Coronary artery (tissue), 2 donors: ENCODE measurements at places on chromosomes 1 and 21.

- DNase-seq, result no peak
Measured at GRCh38 chr1:216153130-216153529, 270.1 kb downstream of the USH2A start.

DNA sequence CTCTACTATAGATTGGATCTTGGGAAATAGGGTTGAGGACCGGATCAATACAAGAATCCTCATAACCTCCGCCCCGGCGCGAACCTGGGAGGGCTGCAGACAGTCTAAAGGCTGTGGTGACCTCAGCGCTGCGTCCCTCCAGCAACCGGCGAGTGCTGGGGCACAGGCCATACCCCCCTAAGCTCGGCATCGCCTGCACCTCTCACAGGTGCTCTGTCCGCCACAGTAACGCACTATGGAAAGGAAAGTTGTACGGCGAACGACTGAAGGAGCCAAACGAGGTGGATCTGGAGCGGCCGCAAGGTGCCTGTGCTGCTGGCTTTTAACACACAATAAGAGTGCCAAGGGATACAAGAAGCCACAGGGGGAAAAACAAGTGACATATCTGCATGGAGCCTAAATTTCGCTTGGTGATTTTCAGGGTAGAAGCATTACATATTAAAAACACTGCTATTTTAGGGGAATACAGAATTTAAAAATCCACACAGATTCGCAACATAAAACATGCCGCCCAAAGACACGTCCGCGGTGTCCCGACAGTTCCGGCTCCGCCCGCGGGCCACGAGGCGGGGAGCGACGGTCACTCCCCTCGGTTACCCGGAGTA is 1.4 kb upstream of the RBM15 start:
- no peak for DNase-seq

- no peak for DNase-seq
Measured at GRCh38 chr21:35538386-35538785, 489.3 kb upstream of the RUNX1 start.

DNA sequence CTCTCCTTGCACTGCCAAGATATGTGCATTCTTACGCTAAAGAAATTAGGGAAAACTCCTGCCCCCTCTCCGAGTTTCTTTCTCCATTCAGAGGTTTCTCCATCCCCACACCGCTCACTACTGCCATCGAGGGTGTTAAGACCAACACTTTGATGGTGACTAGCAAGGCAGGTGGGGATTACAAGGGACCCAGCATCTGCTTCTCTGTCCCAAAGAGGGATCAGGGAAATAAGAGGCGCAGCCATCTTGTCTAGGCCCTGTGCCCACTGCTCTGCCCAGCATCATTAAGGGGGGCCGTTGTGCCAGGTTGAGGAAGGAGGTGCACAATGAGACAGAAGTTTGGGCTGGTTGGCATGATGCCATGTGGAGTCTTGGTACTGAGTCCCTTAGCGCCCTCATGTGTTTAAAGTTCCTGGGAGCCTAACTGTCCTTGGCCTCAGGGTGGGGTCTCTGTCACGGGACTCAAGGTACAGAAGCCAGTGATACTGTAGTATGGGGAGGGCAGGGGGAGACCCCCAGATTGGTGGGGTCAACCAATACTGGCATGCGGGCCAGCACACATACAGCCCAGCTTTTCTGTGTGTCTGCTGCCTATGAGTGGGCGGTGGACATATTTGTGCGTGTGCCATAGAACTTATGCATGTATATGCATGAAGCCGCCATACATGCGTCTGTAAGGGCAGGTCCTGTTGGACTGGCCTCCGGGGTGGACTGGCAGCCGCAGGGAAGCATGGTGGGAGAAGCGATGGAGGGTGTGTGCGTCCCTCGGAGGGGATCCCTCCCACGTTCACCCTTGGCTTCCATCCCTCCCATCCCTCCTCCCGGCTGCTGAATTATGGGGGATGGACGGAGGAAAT is 5.5 kb downstream of the EFNA3 start:
- DNase-seq, result peak; percentile 70

DNA sequence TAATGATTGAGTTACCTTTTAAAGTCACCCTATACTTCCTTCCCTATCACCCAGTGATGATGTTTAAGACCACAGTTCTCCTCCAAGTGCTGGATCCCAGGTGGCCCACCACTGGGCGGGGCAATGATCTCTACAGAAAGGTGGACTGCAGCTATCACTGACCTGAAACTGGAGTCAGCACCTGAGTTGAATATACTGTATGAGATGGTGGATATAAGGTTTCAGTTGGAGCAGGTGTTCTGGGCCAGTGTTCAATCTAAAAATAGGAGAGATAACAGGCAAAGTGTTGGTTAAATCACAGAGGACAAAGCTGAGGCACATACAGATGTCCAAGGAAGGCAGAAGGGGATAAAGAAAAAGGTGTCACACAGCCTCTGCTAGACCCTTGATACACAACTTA is 96.6 kb downstream of the SIPA1L2 start:
- DNase-seq, result no peak

DNA sequence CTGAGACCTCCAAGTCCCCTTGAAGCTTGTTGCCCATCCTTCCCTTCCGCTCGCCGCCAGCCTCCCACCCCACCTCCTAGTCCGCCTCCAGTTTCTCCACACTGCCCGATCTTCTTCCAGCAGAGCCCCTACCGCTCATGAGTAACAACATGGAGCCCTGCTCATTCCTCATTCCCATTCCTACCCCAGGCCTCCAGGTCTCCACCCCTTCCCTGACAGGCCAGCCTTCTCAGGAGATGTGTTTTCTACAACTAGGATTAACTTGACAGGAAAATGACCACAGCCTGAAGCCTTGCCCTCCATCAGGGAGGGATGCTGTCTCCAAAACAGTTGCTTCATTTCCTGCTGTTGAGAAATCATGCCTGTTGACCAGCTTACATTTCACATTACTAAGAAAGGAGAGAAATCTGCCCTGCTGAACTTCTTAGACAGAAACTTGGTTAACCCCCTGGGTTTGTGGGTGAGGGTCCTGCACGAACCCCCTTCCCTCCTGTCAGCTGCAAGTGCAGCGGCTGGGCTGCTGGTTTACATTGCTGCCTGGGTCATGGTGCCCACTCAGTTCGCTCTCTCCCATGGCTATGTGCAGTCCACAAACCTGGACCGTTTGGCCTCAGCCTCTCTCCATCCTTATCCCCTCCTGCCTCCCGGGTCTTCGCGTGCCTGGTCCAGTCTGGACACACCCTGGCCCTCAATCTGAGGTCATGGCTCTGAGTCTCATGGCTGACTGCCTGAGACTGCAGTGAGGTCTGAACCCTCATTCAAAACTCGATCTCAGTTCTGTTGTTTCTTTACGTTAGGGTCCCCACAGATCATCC is 16.1 kb upstream of the CHI3L1 start:
- peak; percentile 76 for DNase-seq

- DNase-seq, result peak; percentile 99
Measured at GRCh38 chr1:2212532-2213491, 15.3 kb upstream of the SKI start.

GRCh38 chr1:1038694-1039093 is 18.8 kb downstream of the AGRN start:
- DNase-seq, result no peak

DNA sequence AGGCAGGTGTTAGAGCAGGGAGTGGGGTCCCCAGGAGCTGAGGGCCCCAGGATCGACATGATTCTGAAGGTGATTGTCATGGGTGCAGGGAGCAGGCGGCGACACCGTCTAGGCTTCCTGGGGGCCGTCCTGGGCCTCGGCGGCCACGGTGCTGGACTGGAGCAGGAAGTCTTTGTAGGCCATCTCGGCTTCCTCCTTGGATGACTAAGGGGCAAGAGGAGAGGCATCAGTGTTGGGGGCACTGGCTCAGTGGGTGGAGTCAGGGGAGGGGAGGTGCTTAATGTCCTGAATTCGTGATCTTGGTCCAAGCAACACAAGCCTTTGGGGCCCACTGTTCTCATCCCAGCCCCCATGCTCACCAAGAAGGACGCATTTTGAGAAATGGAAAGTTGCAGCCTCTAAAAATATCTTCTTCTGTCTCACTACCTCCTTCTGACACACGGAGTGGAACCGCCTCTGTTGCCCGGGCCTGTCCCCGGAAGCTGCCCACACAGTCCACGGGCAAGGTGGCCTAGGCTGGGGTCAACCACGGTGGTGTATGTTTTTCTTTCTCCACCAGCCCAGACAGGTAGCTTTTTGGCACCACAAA is 8.6 kb upstream of the FCMR start:
- no peak for DNase-seq

DNA sequence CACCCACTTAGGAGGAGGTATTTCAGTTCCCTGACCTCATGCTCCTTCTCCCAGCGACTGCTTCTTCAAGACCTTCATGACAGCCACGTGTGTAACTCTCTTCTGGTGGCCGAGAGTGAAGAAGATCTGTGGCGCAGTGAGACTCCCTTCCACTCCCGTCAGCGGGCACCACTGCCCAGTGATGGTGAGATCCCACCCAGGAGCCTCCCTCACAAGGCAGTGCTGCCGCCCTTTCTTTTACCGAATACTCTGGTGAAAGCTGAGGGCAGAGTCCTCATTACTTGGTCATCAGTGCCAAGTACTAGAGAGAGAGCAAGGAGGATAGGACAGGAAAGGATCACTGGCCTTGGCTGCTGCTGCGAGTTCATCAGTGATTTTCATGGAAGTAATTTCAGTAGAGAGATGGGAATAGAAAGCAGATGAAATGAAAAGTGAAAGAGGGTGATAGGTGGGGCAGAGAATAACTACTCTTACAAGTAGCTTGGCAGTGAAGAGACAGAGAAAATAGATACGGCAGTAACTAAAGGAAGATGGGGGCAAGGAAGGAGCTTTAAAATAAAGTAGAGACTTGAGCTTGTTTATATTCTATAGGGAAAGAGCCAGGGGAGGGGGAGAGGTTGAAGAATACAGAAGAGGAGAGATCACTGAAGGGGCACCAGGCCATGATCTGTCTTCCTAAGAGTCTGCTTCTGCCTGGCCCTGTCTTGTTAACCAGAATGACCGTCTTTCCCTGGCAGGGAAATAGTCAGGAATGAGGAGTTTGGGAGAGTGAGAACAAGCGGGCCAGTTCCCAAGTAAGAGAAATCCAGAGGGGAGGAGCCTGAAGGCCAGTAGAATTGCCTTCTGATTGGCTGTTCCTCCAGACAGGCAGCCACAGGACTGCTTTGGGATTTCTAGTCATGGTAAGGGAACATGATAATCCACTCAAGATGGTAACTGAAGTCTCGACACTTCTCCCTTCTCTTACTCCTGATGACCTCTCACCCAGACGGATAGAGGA is 18.3 kb downstream of the HYI start:
- DNase-seq, result peak; percentile 76

DNA sequence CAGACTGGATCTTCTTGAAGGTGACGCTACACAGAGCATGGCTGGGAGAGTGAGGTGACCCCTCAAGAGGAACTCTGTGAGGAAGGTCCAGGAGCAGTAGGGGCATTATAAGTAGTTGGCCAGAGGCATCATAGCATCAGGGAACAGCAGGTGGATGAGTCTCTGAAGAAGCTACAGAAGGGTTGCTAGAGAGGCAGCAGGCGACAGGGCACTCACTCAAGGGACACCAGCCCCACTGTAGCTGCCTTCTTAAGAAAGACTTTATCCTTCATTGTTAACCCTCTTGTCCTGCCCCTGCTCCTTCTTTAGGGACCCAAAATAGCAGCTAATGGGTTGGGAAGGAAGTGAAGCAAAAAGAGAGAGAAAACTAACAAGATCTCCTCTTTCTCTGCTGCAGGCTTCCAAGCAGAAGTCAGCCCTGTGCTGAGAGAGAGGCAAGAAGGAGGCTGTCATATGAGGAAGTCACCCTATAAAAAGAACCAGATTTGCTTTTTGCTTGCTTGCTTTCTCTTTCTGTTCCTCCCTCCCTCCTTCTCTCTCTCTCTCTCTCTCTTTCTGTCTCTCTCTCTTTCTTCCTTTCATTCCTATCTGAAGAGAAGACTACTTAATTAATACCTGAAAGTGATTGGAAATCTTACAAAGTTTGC is 7.7 kb upstream of the CD5L start:
- DNase-seq, result no peak

DNA sequence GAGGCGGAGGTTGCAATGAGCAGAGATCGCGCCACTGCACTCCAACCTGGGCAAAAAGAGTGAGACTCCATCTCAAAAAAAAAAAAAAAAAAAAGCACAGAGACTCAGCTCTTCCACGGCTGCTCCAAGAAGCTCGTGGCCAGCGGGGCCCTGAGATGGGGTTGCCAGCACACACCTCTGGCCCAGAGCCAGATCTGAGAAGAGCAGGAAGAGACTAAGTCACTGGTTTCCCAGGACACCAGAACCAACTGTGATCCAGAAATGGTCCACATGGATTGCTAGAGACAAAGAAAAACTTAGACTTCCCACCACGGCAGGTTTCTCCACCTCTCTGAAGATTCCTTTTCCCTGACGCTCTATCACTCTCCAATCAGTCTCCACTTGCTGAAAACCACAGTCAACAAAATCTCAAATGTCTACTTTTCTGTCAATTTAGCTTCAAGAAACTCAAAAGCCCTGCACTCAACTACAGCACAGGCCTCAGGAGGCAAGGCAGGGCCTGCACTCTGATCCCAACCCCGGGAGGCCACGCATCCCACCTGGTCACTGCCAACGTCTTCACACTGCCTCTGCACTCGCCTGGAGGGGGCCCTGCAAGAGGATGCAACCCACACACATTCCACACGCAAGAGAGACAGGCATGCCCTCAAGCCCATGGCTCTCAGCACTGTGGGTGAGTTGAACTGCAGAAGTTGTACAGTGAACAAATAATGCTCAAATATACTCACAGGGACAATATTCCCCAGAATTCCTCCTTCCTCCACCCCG is 79.0 kb downstream of the NPHP4 start:
- peak; percentile 45 for DNase-seq

GRCh38 chr1:44437107-44437716 is 32.2 kb downstream of the RNF220 start:
- DNase-seq, result no peak

DNA sequence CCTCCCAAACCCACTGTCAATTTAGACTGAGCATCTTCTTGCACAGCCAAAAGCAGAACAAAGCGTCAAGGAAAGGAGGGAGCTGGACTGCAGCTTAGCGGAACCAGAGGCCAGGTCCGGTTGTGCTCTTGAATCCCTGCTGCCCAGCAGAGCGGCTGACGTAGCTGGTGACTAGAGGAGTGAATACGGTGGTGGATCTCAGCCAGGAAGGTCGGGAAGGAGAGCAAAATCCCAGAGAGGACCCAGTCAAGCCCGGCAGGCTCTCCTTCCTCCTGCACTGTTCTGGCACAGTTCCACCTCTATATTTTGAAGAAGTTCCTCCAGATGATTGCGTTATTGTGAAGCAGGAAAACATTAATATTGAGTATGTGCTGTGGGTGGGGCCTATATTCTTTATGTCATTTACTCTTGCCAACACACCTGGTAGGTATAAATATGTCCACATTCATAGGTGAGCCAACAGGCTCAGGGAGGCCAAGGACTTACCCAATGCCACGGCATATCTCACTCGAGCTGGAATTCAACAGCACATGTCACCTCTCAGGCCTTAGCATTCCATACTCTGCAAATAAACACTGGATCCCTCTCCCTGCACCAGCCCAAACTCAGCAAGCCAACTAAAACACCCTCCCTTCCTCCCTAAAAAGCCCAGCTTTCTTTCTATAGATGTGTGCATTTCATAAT is 23.6 kb upstream of the ABCB10 start:
- DNase-seq, result peak; percentile 84

DNA sequence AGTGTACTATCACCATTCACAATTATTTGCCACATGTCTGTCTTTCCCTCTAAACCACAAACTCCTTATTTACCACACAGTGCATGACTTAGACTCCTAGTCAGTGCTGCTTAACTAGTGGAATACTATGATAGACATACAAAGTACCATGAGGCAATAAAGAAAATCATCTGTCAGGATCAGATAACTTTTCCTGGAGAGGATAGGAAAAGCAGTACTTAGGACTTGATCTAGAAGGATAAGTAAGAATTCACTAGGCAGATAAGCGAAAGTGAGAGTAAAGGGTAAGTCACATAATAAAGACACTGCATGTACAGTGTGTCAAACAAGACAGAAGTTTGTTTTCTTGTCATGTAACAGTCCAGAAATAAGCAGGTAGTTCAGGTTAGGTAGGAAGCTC is 21.2 kb upstream of the TSPAN1 start:
- DNase-seq, result no peak
